Stimulated activated naive CD8-positive, alpha-beta T cell treated with anti-CD3 and anti-CD28 coated beads, Interleukin-15, amount 100 ng/mL, for 72 hours (primary cell): ENCODE measurements at places on chromosomes 12 and 14.

DNA sequence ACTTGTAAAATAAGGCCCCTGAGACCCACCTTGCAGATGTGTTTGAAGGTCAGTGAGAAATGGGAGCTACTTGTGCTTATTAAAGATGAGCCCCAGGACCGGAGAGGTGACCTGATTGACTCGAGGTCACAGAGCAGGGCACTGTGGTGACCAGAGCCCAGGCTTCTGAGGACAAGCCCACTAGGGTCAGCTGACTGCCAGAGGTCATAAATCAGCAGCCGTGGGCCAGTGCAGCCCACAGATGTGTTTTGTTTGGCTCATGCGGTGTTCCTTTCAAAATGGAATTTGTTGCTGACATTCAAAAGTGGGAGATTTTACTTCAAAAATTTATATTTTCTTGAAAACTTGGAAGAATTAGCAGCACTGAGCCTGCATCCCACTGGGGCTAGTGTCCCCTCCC is 24.5 kb downstream of the JDP2 start:
- DNase-seq, result no peak

DNA sequence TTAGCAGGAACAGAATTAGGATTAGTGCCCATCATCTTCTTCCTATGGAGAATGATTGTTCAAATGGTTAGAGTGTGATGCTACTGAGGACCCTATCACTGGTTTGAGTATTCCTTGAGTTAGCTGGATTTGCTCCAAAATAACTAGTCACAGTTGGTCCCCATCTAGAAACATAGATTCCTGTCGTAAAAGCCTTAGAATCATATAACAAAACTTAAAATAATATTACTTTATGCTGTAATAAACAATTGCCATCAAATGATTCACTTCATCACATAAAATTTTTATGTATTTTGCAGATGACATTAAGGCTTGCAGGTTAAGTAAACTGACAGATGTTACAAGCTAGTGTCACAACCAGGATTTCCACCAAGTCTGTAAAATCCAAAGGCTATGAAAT is 209.8 kb downstream of the CCER1 start:
- no peak for DNase-seq

DNA sequence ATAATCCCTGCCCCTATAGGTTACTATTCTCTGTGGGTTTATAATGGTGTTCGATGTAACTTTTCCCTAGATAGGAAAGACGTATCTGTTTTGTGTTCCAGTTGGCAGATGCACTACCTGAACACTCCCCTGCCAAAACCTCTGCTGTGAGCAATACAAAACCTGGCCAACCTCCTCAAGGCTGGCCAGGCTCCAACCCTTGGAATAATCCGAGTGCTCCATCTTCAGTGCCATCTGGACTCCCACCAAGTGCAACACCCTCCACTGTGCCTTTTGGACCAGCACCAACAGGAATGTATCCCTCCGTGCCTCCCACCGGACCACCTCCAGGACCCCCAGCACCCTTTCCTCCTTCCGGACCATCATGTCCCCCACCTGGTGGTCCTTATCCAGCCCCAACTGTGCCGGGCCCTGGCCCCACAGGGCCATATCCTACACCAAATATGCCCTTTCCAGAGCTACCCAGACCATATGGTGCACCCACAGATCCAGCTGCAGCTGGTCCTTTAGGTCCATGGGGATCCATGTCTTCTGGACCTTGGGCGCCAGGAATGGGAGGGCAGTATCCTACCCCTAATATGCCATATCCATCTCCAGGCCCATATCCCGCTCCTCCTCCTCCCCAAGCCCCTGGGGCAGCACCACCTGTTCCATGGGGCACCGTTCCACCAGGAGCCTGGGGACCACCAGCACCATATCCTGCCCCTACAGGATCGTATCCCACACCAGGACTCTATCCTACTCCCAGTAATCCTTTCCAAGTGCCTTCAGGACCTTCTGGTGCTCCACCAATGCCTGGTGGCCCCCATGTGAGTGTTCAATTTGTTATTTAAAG is 11.3 kb downstream of the MAPK1IP1L start:
- no peak for DNase-seq

DNA sequence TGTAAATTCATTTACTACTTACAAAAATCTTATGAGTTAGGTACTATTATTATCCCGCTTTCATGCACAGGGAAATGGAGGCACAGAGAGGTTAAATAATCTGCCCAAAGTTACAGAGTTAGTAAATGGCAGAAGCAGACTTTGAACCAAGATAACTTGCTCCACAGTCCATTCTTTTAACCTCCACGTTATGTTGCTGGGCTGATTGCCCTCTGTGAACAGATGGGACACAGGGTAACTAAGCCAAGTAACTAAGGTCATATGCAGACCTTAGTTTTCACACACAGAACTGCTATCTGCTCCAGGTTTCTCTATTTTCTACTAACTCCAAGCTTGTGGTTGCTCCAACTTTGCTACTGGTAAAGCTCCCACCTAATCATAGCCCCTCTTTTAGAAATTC is 147.1 kb upstream of the IFNG-AS1 start:
- DNase-seq, result no peak

GRCh38 chr12:64103825-64104740 is 118.0 kb downstream of the KICS2 start:
- DNase-seq, result no peak

DNA sequence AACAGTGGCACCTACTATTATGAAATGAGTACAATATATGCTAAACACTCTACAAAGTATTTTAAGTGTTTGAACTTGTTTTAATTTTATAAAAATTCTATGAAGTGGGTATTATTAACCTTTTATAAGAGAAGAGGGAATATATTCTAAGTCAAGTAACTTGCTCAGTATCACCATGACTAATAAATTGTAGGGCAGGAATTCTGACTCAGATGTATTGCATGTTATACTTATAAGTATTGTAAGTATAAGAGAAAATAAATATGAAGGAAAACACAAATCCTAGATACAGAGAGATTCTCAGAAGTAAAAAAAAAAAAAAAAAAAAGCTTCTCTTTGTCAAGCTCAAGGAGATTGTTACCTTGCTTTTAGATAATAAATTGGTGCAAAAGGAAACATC is 893.2 kb downstream of the SLC16A7 start:
- no peak for DNase-seq

- DNase-seq, result no peak
These were observed 292.3 kb downstream of the TMEM121 start for GRCh38 chr14:105818712-105819005.

- DNase-seq, result no peak
These were observed 20.5 kb upstream of the COL2A1 start for GRCh38 chr12:48024735-48025134.

DNA sequence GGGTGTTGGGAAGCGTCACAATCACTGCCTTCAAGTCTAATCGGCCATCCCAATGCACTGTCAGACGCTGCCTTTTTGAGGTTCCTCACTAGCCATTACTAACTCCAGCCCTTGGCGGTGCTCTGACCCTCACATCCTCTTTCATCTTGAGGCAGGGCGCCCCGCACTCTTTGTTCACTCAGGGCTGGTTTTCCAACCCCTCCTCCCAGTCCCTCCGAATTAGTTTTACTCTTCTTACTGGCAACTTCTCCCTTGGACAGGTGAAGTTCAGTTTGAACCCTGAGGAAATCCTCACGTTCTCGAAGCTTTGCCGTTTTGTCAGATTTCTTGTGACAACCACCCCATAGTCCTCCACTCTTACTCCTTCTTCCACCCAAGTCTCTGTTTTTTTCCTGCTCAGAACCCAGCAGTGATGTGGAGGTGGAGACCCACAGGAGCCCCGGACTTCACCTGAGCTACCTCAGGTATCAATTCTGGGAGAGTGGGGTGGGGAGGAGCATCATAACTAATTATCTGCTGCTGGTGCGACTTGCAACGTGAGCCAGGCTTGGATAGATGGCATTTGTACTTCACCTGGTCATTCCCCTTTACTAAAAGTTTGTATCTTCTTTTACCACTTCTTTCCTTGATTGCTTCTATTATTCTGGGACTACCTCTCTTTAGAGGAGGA is 757 bp downstream of the ZC3H10 start:
- DNase-seq, result no peak

DNA sequence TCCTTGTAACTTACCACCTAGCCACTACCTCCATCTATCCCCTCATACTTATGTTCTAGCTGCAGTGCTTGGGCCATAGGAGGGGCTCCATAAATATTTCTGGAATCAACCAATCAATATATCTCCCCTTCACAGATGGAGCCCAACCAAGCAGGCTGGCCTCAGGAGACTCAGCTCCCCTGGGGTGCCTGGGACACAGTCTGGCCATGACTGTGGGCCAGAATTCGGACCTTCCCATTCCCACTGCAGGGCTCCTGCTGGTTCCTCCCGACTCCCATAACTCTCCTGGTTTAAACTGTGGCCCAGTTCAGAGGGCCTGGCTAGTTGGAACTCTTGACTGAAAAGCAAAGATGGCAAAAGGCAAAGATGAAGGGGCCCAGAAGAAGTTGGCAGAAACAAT is 13.0 kb downstream of the TTC7B start:
- DNase-seq, result no peak

- DNase-seq, result peak; percentile 32
These were observed 58.1 kb upstream of the SRSF5 start for GRCh38 chr14:69708586-69709560.

GRCh38 chr12:12327802-12328201 is 22.2 kb downstream of the MANSC1 start:
- DNase-seq, result no peak

- no peak for DNase-seq
These were observed 722.3 kb upstream of the FLRT2 start for GRCh38 chr14:84807673-84808072.

GRCh38 chr12:96698965-96699364 is 208.1 kb upstream of the NEDD1 start:
- DNase-seq, result no peak

- DNase-seq, result no peak
These were observed 121.8 kb downstream of the SLC38A6 start for GRCh38 chr14:61102549-61103466.

- no peak for DNase-seq
These were observed 19.6 kb upstream of the CSRP2 start for GRCh38 chr12:76898442-76898841.

- no peak for DNase-seq
These were observed 805.6 kb downstream of the NRXN3 start for GRCh38 chr14:78975734-78976133.

GRCh38 chr12:71187379-71187778 is 29.6 kb upstream of the TSPAN8 start:
- no peak for DNase-seq

DNA sequence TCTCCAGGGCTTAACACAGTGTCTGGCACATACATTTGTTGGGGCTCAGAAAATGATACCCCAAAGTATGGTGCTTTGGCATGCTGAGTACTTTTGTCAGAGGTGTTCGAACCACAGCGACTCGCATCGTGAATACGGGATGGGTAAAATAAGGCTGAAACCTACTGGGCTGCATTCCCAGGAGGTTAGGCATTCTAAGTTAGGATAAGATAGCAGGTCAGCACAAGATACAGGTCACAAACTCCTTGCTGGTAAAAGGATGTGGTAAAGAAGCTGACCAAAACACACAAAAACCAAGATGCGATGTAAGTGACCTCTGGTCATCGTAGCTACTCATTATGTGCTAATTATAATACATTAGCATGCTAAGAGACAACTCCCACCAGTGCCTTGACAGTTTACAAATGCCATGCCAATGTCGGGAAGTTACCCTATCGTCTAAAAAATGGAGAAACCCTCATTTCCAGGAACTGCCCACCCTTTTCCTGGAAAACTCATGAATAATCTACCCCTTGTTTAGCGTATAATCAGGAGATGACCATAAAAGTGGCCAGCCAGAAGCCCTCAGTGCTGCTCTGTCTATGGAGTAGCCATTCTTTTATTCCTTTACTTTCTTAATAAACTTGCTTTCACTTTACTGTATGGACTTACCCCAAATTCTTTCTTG is 3.3 kb upstream of the AEBP2 start:
- no peak for DNase-seq

DNA sequence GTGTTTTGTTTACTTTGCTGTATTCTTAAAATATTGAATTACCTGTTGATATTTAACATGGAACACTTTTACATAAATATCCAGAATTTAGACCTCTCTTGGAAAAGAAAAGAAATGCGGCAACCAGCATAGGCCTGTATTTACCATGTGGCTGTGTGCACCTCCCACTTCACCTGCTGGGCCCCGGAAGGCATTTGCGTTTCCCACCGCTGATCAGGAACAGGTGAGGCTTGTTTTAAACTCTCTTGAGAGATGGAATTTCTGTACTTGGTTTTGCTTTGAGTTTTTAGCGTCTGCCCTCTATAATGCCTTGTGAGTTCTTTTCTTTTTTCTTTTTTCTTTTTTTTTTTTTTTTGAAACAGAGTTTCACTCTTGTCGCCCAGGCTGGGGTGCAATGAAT is 124.2 kb downstream of the GLT1D1 start:
- DNase-seq, result no peak

- DNase-seq, result no peak
These were observed 381.0 kb downstream of the SNAPC1 start for GRCh38 chr14:62143245-62143644.

DNA sequence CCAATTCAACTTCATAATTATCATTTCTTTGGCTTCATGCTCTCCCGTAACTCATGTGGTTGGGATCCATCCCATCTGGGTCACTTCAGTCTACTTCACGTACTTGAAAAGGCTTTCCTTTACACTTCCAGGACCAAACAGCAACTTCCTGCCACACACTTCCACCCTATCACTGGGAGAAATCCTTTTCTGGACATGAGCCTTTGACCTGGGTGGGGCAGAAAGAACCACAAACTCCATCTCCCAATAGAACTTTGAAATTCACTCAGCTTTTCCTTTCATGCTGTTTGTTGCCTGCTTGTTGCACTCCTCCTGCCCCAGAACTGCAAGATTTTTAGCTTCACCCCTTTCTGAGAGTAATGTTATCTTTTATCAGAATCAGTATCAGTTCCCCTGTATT is 18.4 kb upstream of the GALNT16 start:
- DNase-seq, result no peak

GRCh38 chr12:18476861-18477260 is 215.5 kb downstream of the PIK3C2G start:
- DNase-seq, result no peak

DNA sequence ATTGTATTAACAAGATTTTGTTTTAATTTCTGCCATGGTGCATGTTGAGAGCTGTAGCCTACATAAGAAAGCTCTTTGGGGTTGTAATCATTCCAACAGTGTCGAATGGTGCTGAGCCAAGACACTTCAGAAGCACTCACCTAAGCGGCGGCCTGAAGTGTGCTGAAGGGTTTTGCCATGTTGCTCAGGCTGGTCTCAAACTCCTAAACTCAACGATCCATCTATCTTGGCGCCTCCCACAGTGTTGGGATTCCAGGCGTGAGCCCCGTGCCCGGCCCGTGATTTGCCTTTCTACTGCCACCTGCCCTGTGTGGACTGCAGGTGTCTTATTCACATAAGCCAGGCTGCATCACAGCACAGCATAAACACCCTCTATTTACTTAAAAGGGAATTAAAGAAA is 48.9 kb downstream of the AMN start:
- DNase-seq, result no peak

GRCh38 chr14:32072676-32073075 is 4.4 kb upstream of the ARHGAP5 start:
- no peak for DNase-seq

DNA sequence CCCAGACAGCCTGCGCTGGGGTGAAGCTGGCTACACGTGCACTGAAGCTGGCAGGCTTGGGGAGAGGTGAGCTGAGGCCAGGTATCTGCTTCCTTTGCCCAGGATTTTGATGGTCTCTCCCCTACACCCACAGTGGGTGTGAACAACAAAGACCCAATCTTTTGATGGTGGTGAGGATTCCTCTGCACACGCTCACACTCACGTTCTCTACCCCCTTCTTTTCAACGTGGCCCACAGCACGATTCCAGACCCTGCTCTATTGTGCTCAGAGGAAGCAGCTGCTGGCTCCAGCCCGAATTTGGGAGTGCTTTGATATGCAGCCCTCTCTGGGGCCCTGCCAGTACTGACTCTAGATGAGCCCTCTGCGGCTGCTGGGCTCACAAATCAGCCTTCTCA is 4.9 kb downstream of the CD9 start:
- DNase-seq, result no peak
